Kidney (tissue), 22 donors: ENCODE measurements at places on chromosomes 11 and 22.

- no peak for DNase-seq
Measured at GRCh38 chr22:25021976-25022711, 69.6 kb downstream of the KIAA1671 start.

DNA sequence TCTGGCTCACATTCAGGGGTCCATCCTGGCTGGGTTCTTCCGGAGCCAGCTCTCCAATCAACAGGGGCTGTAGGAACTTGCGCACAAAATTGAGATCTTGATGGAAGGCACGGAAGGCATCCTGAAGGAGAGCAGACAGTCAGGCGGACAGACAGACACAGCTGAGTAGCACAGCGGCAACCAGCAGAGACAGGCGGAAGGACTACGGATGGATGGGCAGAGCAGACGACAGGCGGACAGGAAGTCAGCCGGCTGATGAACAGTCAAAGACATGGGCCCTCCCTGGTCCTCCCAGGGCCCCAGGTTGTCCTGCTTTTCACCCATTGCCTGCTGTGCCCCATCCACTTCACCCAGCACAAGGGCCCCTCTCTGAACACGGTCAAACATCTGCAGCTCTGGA lies 11.3 kb downstream of the FADS3 start:
- DNase-seq: no peak

GRCh38 chr11:47179655-47179991 lies 2.9 kb upstream of the ARFGAP2 start:
- peak; percentile 40 for DNase-seq

DNA sequence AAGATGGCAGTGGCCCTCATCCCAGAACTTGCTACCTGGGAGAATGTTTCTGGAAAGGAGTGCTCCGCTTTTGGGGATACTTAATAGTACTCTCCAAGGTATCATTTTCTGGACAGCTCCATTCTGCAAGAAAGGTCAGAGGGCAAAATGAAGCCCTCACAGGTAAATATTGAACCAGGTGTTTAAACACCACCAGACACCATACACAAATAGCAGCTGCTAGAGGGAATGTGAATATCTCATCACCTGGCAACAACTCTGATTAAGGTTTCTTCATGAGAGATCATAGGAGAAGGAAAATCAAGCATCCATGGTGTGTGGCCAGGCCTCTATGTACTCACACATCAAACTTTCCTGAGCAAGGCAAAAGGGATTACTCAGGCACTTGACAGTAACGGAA lies 226.1 kb upstream of the FAT3 start:
- no peak for DNase-seq

GRCh38 chr11:44325698-44326097 lies 15.8 kb upstream of the ALX4 start:
- DNase-seq: no peak

- no peak for DNase-seq
Measured at GRCh38 chr22:20291604-20292063, 23.5 kb upstream of the RTN4R start.

GRCh38 chr11:45097721-45098493 lies 48.5 kb upstream of the PRDM11 start:
- DNase-seq: peak; percentile 56

- peak; percentile 75 for DNase-seq
Measured at GRCh38 chr11:65764434-65764833, 16.3 kb downstream of the AP5B1 start.

DNA sequence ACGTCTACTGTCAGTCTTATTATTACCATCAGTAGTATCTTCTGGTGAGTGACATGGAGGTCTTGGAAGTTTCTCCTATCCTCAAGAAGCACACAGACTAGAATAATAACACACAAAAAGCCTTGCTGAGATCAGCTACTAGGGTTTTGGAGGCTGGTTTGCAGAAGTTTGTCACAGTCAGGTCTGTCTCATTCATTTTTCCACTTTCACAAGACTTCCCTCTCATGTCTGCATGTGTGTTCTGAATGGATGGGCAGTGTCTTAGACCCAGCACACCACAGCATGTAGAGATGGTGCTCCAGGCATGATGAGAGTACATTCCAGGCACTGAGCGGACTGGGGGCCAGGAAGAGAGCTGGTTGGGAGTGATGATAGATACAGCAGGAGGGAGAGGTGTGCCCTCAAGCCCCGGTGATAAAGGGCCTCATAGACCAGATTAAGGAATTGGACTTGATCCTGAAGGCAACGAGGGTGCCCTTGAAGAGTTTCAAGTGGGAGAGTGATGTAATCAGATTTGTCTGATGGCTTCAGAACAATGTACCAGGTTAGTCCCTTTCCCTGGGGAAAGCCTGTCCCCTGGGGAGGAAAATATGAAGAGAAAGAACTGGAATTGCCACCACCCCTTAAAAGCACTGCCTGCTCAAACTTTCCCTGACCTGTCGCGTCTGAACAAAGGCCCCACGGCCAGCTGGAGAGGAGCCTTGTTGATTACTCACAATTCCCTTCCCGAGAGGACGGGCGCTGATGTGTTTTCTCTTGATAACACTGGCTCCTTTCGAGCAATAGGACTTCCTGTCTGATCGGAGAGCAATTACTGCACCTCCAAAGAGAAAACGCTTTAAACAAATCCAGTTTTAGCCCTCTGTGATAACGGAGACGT lies 45.1 kb upstream of the LMO2 start:
- peak; percentile 83 for DNase-seq

DNA sequence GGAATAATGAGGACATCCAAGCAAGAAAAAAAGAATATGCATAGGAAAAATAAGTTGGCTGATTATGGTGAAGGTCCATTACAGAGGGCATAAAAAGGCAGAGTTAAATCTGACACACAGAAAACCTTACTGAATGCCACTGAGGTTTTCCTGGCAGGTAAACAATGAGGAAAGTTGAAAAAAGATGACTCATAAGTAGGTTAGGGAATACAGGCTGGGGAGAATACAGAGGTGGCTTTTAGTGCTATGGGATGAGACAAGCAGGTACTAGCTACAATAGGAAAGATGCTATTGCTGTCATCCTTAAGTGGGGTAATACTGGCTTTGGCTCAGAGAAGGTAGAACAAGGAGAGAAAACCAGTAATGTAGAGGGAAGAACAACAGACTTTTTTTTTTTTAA lies 44.7 kb downstream of the CSTF3 start:
- DNase-seq: no peak

DNA sequence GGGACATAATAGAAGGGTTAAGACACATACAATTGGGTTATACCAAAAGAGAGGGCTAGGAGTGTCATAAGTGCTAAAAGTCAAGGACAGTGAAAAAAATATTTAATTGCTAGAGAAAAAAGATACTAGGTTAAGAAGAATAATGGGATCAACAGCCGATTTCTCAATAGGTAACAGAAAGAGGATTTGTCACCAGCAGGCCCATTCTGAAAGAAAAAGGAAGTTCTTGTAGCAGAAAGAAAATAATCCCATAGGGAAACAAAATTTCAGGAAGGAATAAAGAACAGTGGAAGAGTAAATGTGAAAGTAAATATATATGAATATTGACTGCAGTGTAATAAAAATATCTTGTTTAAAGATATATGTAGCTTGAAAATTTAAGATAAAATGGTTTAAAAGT lies 43.3 kb upstream of the ADORA2A start:
- DNase-seq: no peak

- DNase-seq: no peak
Measured at GRCh38 chr11:8016440-8016839, 29.3 kb downstream of the EIF3F start.

GRCh38 chr11:32870676-32871075 lies 21.9 kb upstream of the QSER1 start:
- DNase-seq: peak; percentile 9

- no peak for DNase-seq
Measured at GRCh38 chr22:46084943-46085827, 65.1 kb upstream of the PPARA start.

DNA sequence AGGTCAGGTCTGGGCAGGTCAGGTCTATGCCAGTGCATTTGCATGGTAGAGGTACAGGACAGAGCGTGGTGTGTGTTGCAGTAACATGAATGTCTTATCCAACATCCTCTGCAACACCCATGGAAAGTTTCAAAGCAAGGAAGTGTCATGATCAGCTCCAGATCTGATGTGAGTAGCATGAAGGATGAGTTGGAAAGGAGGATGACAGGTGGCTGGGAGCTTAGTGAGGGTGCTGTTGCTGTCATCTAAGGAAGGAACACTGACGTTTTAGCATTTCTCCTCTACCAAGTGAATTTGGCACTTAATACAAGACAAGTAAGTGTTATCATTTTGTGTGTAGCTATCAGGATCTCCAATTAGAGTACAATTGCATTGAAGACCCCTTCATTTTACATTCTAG lies 65.1 kb downstream of the GRK3 start:
- DNase-seq: no peak

DNA sequence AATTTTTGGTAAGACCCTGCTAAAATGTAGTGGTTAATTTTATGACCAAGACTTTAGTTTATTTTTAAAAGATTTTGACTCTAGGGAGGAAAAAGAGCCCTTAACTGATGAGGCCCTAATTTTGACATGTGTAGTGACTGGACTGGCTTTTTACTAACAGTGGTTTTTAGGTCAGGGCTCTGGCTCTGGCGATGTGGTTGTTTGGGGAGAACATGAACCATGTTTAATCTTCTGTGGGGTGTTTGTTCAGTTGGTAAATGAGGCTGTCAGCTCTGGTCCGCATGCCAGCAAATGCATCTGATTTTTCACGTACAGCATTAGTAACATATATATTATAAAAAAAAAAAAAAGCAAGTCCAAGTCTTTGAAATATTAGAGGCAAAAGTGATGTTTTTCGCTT lies 104.3 kb downstream of the EXT2 start:
- no peak for DNase-seq

DNA sequence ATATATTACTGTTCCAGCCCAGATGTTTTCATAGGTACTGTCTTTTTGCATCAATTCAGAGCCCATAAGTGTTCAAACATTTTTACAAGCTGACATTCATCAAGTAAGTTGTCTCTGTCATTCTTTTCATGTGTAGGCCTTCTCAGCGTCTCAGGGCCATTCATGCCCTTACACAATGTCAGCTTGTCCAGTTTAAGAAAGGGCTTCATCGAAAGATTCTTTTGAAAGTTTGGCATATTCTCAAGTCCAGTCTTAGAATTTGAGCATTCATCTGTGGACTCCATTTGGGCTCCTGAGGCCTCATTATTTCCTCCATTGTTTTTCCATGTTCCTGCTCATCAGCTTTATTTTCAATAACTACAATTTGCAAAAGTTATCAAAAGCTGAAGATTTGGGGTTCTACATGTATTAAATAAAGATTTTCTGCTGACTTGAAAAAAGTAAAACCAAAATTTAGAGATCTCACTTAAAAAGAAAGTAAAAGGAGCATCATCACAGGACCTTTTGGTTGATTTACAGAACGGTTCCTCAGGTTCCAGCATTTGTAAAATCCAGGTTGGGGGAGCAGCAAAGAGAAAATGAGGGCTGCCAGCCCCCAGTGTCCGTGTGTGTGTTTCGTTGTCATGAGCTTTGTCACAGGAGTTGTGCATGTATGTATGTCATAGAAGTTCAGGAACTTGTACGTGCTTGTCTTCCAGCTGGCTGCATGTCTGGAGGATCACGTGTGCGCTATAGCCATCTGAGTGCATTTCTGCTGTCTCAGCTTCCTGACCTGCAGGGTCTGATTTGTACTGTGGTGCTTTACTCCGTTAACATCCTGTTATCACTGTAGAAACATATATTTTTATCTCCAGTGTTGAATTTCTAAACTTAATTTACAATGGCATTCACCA lies 15.6 kb downstream of the MOV10L1 start:
- DNase-seq: peak; percentile 46

DNA sequence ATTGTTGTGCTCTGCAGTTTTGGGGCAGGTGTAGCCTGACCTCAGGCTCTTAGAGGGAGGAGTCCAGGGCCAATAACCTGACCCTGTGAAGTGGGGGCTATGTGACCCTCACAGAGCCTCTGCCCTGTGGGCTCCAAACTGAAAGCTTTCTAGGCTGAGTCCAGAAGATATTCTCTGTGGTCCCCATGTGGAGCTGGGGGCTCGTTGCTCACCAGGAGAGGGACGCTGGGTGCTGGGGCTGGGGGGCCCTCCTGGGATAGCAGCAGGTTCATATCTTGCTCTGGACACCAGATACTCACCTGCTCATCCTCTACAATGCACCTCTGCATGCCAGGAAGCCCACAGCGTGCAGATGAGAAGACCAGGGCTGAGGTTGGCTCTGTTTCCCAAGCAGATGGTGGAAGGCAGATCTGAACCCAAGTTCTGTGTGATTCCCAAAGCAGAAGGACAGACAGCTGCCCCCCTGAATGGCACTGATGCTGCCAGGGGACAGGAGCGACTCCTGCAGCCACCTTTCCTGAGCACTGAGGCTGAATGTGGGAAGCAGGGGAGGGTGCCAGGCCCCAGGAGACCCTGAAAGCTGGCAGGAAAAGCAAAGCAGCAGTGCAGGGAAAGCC lies 1022.0 kb downstream of the TBC1D22A start:
- no peak for DNase-seq

DNA sequence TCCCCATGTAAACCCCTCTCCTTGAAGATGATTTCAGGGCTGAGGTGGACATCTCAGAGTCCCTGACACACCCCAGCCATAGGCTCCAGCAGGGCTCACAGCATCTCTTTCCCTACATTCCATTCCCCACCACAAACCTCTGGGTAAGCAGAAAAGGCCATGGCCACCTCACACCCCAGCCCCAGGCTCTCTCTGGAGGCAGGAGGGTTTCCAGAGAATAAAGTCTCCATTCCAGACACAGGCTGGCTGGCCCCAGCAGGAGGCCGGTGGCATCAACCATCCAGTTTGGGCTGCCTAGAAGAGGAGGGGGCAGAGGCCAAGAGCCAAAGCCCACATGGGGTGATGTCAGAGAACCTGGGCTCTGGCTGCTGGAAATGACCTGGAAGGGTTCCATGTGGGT lies 61.4 kb downstream of the TP53I11 start:
- no peak for DNase-seq

DNA sequence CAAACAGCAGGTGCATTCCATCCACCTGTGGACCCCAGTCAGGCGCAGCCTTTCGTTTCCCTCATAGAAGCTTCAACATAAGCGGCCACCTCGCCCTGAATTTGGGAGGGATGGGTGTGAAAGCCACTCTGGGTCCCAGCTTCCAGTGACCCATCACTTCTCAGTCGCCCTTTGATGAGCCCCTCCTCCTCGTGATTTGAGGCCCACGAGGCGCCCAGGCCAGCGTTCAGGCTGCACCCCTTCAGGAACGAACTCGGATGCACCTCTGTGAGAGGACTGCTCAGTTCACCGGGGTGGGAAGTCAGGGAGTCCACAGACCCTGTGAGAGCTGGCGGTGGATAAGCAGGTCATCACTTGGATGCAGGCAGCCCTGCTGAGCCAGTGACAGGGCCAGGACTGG lies 1118.2 kb downstream of the BRD1 start:
- DNase-seq: no peak

DNA sequence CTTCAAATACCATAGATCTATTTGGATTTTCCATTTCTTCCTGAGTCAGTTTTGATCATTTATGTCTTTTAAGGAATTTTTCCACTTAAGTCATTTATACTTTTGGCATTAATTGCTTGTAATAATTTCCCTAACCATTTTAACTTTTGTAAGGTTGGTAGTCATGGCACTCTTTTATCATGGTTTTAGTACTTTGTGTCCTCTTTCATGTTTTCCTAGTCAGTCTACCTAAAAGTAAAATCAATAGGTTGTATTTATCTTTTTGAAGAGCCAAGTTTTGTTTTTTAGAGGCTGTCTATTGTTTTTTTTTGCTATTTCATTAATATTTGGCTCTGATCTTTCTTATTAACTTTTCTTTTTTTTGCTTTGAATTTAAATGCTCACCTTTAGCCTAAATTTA lies 45.5 kb upstream of the IGLL5 start:
- no peak for DNase-seq

GRCh38 chr22:20991252-20992055 lies 9.4 kb downstream of the LZTR1 start:
- no peak for DNase-seq

GRCh38 chr11:132670921-132671675 lies 861.2 kb downstream of the OPCML start:
- DNase-seq: no peak
